ENCODE measurements at places on chromosomes 1 and 21.

DNA sequence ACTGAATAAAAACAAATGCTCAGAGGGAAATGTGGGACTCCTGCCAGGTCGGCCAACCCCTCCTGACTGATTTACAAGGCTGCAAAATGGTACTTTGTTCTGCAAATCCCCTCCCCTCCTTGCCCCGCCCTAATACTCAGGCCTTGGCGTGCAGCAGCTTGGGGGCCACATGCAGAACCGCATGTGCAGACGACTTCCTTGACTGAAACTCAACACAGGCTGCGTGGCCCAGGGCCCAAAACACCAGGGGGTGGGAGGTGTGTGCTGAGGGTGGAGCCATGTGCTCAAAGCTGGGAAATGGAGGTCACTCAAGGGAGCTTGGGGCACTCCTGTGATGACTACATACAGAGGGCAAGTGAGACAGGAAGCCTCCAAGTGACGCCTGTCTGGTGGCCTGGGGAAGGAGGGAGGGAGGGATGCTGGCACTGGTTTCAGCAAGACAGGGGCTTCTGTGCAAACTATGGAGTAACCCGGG lies 87.2 kb downstream of the MRPL37 start:
- DNase-seq: peak; percentile 49

DNA sequence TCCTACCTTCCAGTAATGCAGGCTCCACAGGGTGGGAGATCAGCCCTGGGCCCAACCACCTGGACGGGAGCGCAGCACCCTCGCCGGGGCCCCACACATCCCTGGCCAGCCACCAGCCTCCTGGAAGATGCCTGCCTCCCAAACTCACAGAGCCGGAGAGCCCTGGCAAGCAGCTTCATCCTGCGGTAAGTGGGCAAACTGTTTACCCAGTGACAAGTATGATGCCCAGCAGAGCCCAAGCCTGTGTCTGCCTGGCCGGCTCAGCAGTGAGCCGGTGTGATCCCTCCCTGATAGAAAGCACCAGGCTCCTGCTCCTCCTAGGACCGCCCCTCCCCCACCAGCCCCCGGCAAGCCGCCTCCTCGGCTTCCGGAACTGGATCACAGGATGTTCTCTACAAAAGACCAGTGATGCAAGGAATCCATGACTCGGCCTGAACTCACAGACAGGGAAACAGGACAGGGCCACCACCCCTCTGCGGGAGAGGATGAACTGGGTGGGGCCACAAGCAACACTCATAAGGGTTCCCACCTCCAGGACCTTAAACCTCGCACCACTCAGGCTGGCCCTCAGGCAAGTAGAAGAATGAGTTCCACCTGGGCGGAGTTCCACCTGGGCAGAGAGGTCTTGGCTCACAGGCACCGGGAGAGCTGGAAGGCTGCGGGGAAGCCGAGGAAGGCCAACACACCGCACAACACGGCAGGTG lies 7.9 kb downstream of the ACOT7 start:
- peak; percentile 29 for DNase-seq

DNA sequence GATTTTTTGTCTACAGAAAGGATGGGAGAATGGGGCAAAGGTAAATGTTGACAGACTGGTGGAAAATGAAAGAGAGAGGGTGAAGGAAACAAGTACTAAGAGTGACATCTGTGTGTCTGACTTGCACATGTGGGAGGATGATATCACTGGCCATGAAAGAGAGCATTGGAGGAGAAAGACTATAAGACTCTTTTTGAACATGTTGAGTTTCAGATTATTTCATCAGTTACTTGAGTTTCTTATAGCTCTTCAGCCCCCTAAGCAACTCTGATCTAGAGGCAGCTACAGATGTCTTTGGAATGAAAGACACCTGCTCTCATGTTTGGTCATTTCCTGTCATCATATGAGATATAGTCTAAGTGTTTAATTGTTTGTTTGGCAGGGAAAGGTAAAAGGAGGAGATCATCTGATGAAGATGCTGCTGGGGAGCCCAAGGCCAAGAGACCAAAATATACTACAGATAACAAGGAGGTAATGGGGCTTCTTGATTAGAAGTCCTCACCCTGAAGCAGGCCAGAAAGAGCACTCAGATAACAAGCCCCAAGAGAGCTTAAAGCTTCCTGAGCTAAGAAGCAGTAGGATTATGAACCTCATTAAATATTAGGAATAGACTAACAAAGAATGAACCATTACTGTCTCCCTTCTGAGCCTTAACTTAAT lies 4.5 kb downstream of the POLR3C start:
- no peak for DNase-seq

DNA sequence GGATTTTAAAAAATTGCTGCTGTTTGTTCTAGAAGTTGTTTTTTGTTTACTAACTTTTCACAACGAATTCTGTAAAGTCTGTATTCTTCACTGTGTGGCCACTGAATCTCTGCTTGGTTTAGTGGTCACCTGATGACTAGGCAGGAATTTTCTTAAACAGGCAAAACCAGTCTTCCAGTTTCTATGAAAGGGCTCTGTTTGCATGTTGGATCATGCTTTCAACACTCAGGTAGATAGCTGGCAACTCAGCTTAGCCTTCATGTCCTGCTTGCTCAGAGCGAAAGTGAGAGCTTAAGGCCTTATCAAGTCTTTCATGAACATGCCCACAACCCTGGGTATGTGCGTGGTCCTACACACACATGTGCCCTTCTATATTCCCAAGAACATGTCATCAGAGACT lies 52.4 kb upstream of the CCDC190 start:
- no peak for DNase-seq

GRCh38 chr1:147579934-147580537 lies 38.7 kb downstream of the BCL9 start:
- DNase-seq: no peak

DNA sequence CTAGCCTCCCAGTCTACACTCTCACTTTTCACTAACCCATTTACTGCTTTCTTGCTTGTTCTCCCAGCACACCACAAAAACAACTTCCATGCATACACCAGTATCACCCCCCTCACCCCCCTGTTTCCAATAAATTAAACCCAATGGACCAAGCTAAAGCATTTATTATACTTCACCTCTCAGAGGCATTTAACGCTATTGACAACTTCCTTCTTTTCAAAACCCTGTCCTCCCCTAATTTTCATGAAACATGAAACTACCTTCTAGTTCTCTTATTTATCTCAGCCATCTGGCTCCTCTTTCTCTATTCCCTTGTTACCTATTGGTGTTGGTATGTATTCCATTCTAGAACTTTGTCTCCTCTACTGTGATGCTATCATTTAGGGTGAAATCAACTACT lies 32.3 kb downstream of the PTPRC start:
- no peak for DNase-seq

DNA sequence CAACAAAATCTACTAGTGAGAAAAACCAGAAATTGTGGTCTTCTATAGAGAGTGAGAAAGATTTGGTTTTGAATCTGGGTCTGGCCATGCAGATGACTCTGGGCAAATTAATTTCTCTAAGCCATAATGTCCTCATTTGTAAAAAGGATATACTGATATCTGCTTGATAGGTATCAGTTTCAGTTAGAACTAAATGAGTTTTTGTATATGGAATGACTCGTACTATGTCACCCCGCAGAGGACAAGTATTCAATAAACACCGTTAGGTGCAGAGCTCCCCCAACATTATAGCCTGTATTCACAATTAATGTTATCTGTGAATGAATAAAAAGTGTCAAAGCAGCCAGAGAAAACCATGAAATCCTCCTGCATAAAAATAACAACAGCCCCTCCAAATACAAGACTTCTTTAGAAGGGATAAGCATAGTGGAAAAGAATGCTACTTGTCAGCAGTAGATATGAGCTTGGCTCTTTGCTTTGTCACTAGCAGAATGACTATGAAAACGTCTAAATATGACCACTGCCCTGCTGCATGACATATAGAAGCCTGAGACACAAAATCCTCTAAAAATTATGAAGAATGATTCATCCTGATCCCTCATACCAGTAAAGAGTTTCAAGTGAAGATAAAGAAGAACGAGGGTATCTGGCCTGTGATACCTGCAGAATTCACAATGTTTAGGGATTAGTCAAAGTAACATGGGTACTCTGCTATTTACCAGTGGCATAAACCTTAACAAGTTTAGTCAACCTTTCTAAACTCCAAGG lies 17.8 kb downstream of the SCAF4 start:
- DNase-seq: no peak

DNA sequence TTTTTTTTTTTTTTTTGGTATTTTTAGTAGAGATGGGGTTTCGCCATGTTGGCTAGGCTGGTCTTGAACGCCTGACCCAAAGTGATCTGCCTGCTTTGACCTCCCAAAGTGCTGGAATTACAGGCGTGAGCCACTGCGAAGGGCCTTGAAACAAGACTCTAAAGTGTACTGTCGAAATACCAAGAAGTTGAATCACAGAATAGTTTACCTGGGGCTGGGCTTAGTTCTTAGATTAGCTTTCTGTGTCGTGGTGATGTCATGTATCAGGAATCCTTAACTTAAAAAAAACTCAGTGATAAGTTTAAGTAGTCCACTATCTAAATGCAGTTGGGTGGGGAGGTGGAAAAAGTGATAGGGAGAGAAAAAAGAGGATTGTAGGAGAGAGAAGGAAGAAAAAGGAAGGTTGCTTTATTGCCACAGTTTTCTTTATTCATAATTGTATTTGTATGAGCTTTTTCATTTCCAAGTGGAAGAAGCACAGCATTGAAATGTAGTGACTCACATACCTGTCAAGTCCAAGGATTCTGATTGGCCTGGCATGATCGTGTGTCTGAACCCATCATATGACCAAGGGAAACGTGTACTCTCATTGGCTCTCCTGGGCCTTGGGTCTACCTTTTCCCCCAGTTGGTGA lies 13.4 kb downstream of the ITSN1 start:
- no peak for DNase-seq

DNA sequence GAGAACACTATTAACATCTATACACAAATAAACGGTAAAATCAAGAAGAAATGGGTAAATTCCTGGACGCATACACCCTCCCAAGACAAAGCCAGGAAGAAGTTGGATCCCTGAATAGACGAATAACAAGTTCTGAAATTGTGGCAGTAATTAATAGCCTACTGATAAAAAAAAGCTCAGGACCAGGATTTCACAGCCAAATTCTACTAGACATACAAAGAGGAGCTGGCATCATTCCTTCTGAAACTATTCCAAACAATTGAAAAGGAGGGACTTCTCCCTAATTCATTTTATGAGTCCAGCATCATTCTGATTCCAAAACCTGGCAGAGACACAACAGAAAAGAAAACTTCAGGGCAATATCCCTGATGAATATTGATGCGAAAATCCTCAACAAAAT lies 70.7 kb upstream of the FMO3 start:
- DNase-seq: no peak

- no peak for DNase-seq
These were observed 106.2 kb downstream of the DHRS3 start for GRCh38 chr1:12511516-12512468.

- no peak for DNase-seq
These were observed 112.9 kb downstream of the PTPN14 start for GRCh38 chr1:214438530-214438929.

DNA sequence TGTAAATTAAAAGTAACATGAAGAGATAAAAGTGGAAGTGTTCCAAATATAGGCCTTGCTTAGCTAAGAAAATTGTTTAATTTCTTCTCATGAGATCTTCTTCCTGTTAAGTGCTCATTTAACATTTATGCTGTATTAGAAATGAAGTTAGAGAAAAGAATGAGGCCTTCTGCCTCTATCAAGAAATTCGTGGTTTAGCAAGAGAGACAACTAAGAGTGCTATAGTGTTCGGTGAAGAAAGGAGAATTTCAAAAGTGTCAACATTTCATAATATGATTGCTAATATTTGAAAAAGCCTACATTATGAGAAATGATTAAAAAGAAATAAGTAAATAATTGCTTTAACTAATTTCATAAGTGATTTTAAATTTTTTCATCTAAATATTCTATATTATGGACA lies 18.8 kb upstream of the MNDA start:
- DNase-seq: no peak

GRCh38 chr1:230303822-230304221 lies 122.3 kb downstream of the PGBD5 start:
- no peak for DNase-seq

DNA sequence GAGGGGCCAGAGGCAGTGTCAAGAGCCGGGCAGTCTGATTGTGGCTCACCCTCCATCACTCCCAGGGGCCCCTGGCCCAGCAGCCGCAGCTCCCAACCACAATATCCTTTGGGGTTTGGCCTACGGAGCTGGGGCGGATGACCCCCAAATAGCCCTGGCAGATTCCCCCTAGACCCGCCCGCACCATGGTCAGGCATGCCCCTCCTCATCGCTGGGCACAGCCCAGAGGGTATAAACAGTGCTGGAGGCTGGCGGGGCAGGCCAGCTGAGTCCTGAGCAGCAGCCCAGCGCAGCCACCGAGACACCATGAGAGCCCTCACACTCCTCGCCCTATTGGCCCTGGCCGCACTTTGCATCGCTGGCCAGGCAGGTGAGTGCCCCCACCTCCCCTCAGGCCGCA lies at the start of gene BGLAP:
TSS of gene BGLAP (plus strand) at position 259 of the 400 bp plus-strand sequence. CDS start at position 307, 48 bp downstream.
- DNase-seq: no peak

DNA sequence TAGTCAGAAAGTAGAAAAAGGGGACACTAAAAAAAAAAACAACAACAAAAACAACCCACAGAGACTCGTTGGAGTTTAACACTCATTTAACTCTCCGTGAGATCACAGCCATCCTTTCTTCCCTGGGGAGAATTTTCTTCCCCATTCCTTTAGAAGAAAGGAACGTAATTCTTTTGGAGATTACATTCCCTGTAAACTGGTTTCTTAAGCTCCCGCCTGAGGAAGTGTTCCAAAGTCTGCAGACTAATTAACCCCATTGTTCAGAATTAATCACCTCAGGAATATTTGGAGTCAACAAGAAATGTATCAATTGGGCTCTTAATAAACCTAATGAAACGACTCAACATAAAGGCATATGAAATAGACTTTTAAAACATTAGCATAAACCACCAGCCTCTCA lies 228.2 kb upstream of the CSF3R start:
- DNase-seq: no peak

DNA sequence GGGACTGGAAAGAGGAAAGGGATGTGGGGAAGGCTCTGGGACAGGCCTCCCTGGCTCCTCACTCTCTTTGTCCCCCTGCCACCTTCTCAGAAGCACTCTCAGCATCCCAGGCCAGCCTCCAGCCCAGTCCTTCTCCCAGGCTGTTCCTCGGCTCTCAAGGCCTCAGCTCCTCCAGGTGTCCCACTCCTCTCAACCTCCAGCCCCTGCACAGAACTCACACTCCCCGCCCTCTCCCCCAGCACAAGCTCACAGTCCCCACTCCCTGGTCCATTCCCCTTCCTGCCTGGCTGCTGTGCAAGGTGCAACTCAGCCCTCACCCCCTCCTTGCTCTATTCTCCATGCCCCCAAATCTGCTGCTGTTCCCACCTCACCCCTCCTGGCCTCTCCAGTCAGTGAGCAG lies 185.0 kb downstream of the HIVEP3 start:
- DNase-seq: no peak

DNA sequence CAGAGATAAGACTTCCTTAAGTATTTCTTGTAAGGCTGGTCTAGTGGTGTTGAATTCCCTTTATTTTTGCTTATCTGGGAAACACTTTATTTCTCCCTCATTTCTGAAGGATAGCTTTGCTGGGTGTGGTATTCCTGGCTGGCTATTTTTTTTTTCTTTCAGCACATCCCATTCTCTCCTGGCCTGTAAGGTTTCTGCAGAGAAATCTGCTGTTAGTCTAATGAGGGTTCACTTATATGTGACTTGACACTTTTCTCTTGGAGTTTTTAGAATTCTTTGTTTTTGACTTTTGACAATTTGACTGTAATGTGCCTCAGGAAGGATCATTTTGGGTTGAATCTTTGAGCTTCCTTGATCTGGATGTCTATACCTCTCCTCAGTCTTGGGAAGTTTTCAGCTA lies 61.5 kb downstream of the DIPK1A start:
- no peak for DNase-seq

GRCh38 chr21:35738347-35738961 lies 321.9 kb downstream of the SETD4 start:
- peak; percentile 77 for DNase-seq
